Urinary bladder (tissue), 4 donors: ENCODE measurements at places on chromosomes 3 and 15. TPM values are rescaled to one million over a fixed set of nuclear protein-coding genes. Genes with fewer than 3 reads are reported as not detected.

The ZKSCAN7 gene
- 3.7 TPM for polyA plus RNA-seq

The CFAP100 gene
- not detected for polyA plus RNA-seq

The KNL1 gene
- 0.35 TPM for polyA plus RNA-seq

The GOLGA6L10 gene
- polyA plus RNA-seq, result 1.1 TPM

The GUCA1C gene
- 0.28 TPM for polyA plus RNA-seq

The CPLX3 gene
- polyA plus RNA-seq, result 0.22 TPM

The LPP gene
- 133 TPM for polyA plus RNA-seq

The TFRC gene
- 23.4 TPM for polyA plus RNA-seq

The AMT gene
- 9.7 TPM for polyA plus RNA-seq

The RSRC1 gene
- polyA plus RNA-seq, result 29.3 TPM

The NTRK3 gene
- 10.6 TPM for polyA plus RNA-seq

The HDC gene
- 5.4 TPM for polyA plus RNA-seq

The IFT57 gene
- polyA plus RNA-seq, result 33.8 TPM

The CMTM7 gene
- 18.2 TPM for polyA plus RNA-seq

The CPA3 gene
- polyA plus RNA-seq, result 29.2 TPM

The CYP1A2 gene
- not detected for polyA plus RNA-seq

The KNSTRN gene
- polyA plus RNA-seq, result 7.5 TPM

The POLQ gene
- polyA plus RNA-seq, result 0.11 TPM

The GPR156 gene
- polyA plus RNA-seq, result 3.0 TPM

The COMMD4 gene
- polyA plus RNA-seq, result 76.2 TPM

The ACKR2 gene
- polyA plus RNA-seq, result 5.7 TPM

The RASL12 gene
- polyA plus RNA-seq, result 85.0 TPM

The FRMD5 gene
- 0.32 TPM for polyA plus RNA-seq

The SEC22A gene
- 13.9 TPM for polyA plus RNA-seq

The ECE2 gene
- polyA plus RNA-seq, result 0.49 TPM

The GP9 gene
- polyA plus RNA-seq, result not detected
